Chondrocyte (in vitro differentiated cells): ENCODE measurements at places on chromosomes 7 and 10. TPM values are rescaled to one million over a fixed set of nuclear protein-coding genes. Genes with fewer than 3 reads are reported as not detected.
A peak's percentile ranks its signal among the peaks of the same experiment; 100 is the strongest.

The COL13A1 gene
- total RNA-seq = 25.6 to 52.1 TPM (median 27.5 TPM) in 3 replicates

The RHOBTB1 gene
- 18.6 to 19.2 TPM (median 19.0 TPM) in 3 replicates for total RNA-seq

The METTL2B gene
- total RNA-seq = 26.3 to 35.4 TPM (median 26.3 TPM) in 3 replicates

The ANKIB1 gene
- total RNA-seq = 65.6 to 77.7 TPM (median 76.3 TPM) in 3 replicates

The SYT15B gene
- total RNA-seq = 16.0 to 58.1 TPM (median 16.6 TPM) in 3 replicates

The PSMG3 gene
- total RNA-seq = 29.9 to 31.9 TPM (median 31.7 TPM) in 3 replicates

- no peak for DNase-seq
- H3K4me1 ChIP-seq = no peaks in the 10 kb centered on the region
Measured at GRCh38 chr7:38775506-38776175, 133.3 kb downstream of the VPS41 start.

DNA sequence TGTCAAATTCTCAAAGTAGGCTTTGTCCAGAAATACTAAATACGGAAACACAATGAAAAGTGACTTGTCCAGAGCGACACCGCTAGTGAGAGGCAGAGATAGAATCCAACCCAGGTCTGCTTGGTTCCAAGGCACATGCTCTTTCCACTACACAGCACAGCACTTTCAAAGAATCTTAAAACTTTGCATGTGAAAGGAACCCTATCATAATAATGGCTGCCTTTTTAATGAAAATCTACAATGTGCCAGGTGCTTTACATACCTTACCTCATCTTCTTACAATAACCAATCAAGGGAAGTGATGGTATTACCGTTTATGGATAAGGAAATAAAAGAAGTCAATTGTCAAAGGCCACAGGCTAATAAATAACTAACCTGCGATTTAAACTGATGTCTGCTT is 2.6 kb downstream of the CHCHD3 start:
- no peaks in the 10 kb centered on the region for H3K27me3 ChIP-seq
- DNase-seq = no peak

- peaks cover 5% of the 10 kb centered on the region for H3K36me3 ChIP-seq
- peak overlapping the region; percentile 8 for H3K27ac ChIP-seq
- no peaks in the 10 kb centered on the region for H3K27me3 ChIP-seq
- H3K4me3 ChIP-seq = no peak overlapping the region
Measured at GRCh38 chr7:45020915-45021314, 20.9 kb downstream of the CCM2 start.

DNA sequence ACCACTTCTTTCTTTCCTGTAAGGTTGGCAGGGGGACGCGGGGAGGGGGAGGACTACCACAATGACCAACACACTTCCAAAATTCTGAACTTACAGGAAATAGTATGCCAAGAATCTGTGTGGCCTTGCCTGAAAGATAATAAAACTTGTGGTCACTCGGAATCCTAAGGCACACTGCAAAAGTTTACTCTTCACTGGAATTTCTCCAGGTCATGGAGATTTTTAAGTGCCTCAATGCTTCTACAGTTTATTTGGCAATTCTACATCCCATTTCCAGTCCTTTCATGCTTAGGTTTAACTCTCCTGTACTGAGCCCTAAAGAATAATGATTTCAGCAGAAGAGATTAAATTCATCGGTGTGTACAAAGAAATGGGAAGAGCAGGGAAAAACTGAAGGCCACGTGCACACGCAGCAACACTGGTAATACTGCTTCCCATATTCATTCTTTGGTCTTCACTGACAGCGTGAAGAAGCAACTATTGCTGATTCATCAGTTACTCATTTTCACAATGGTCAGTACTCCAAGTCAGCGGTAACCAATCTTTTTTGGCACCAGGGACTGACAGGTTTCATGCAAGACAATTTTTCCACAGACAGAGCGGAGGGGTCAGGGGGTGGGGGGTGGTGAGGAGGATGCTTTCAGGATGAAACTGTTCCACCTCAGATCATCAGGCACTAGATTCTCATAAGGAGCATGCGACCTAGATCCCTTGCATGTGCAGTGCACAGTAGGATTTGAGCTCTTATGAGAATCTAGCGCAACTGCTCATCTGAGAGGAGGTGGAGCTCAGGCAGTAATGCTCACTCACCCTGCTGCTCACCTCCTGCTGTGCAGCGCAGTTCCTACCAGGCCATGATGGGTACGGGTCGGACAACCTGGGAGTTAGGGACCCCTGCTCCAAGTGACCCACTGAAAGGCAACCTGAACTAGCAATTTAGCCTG is 9.8 kb downstream of the LARP4B start:
- H3K27me3 ChIP-seq = no peaks in the 10 kb centered on the region
- DNase-seq = no peak
- H3K4me1 ChIP-seq = peaks cover 35% of the 10 kb centered on the region
- H3K27ac ChIP-seq = peak overlapping the region; percentile 64
- no peaks in the 10 kb centered on the region for H3K36me3 ChIP-seq

- peaks cover 54% of the 10 kb centered on the region for H3K27me3 ChIP-seq
- H3K36me3 ChIP-seq = no peaks in the 10 kb centered on the region
- no peak for DNase-seq
- H3K4me3 ChIP-seq = no peak overlapping the region
- H3K27ac ChIP-seq = no peak overlapping the region
Measured at GRCh38 chr7:20798081-20798693, 11.5 kb upstream of the SP8 start.

- H3K27ac ChIP-seq = no peak overlapping the region
- no peaks in the 10 kb centered on the region for H3K27me3 ChIP-seq
- peaks cover 9% of the 10 kb centered on the region for H3K36me3 ChIP-seq
- no peak for DNase-seq
Measured at GRCh38 chr7:158676171-158676840, 28.3 kb downstream of the NCAPG2 start.

DNA sequence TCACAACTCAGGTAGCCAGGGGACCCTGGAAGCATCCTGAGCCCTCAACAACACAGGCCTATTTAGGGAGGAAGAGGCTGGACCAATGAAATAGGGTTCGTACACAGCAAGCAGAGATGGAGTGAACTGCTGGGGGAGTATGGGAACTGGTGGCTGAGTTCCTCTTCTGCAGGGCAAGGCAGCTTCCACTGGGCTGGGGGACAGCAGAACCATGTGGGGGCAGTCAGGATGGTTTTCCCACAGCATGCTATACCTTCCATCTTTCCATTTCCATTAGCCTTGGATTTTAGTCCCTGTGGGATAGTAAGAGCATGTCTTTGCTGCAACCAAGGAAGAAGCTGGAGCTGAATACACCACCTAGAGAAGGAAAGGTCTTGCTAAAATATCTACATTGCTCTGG is 370.6 kb downstream of the CCSER2 start:
- H3K27me3 ChIP-seq = peaks cover 3% of the 10 kb centered on the region
- no peaks in the 10 kb centered on the region for H3K36me3 ChIP-seq
- DNase-seq = no peak
- no peak overlapping the region for H3K4me3 ChIP-seq
- no peak overlapping the region for H3K27ac ChIP-seq

- no peak overlapping the region for H3K4me3 ChIP-seq
- peaks cover 37% of the 10 kb centered on the region for H3K4me1 ChIP-seq
- no peak for DNase-seq
- no peaks in the 10 kb centered on the region for H3K27me3 ChIP-seq
Measured at GRCh38 chr10:17662193-17663138, 18.5 kb downstream of the STAM start.

- no peak overlapping the region for H3K4me3 ChIP-seq
- H3K27ac ChIP-seq = no peak overlapping the region
- H3K36me3 ChIP-seq = peaks cover 3% of the 10 kb centered on the region
- DNase-seq = no peak
- peaks cover 26% of the 10 kb centered on the region for H3K4me1 ChIP-seq
Measured at GRCh38 chr7:42483886-42484285, 246.9 kb upstream of the GLI3 start.

DNA sequence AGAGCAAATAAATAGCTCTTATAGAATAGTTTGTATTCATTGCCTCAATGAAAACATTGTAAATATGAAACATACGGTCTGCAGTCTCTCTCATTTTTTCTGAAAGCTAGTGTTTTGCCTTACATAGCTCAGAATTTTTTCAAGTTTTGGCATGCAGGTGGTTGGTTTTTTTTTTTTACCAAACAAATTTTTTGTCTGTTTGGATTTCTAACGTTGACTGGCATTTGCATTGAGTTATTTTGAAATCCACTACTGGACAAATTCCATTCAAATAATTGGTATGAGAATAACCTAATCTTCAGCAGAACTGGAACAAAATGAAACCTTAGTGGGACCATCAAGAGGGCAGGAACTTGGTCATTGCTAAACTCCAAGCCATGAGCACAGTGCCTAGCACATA is 107.6 kb upstream of the SAMD8 start:
- H3K27me3 ChIP-seq = no peaks in the 10 kb centered on the region
- peaks cover 6% of the 10 kb centered on the region for H3K36me3 ChIP-seq
- H3K4me1 ChIP-seq = peaks cover 8% of the 10 kb centered on the region
- H3K4me3 ChIP-seq = no peak overlapping the region

- H3K27ac ChIP-seq = peak overlapping the region; percentile 38
- no peak overlapping the region for H3K4me3 ChIP-seq
- DNase-seq = no peak
- no peaks in the 10 kb centered on the region for H3K36me3 ChIP-seq
- H3K27me3 ChIP-seq = no peaks in the 10 kb centered on the region
Measured at GRCh38 chr10:69800109-69800508, 1.6 kb upstream of the COL13A1 start.

- no peaks in the 10 kb centered on the region for H3K4me1 ChIP-seq
- DNase-seq = no peak
- H3K36me3 ChIP-seq = no peaks in the 10 kb centered on the region
Measured at GRCh38 chr10:116629340-116629739, 8.6 kb downstream of the PNLIPRP2 start.

DNA sequence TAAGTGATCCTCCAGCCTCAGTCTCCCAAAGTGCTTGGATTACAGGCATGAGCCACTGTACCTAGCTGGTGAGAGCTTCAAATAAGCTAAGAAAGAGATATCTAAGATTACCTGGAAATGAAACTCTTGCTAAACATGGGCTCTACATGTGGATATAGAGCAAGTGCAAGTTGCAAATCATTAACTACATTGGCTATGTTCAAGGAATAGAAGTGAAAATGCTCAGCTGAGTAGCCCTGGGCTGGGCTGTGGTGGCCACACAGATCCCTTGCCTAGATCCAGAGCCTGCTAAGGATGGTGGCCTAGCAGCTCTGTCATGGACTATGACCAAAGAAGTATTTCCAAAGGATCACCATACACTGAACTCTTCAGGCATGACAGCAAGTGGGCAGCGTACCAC is 209.3 kb downstream of the PLXNA4 start:
- H3K4me3 ChIP-seq = no peak overlapping the region
- H3K4me1 ChIP-seq = no peaks in the 10 kb centered on the region
- no peaks in the 10 kb centered on the region for H3K27me3 ChIP-seq
- no peak overlapping the region for H3K27ac ChIP-seq
- H3K36me3 ChIP-seq = no peaks in the 10 kb centered on the region

DNA sequence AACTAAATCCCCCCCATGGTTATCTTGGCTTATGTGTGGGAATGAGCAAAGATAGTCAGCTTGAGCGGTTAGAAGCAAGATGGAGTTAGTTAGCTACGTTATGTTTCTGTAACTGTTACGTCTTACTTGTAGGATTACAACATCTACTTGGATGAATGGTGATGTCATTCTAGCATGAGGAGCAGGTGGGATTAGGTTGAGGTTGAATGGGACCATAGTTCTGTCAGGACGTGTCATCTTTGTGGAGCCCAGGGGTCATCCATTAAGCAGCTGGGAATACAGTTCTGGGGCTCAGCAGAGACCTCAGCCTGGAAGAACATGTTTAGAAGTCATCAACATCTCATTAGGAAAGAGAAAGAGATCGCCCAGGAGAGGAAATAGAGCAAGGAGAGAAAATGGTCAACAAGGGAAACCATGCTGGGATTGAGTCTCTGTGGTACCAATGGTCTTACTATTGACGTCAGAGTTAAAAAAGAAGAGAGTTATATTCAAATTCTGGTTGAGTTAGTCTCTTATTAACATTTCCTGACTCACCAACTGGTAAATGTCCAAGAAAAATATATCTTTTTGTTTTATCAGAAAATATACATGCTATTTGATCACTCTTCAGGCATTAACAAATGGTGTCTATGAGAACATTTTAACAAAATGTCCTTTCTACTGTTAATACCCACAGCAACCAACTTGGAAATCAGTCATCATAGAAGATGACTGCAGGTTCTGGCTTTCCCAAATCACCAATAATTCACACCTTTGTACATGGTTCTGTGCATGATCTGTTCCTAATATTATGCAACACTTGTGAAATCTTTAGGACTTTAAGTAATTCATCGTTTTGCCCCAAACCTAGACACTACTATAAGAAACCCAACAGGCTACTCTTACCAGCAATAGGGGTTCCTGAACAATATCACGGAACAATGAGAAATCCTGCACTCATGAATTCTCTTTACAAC is 96.9 kb downstream of the KIAA1217 start:
- H3K27ac ChIP-seq = no peak overlapping the region
- H3K36me3 ChIP-seq = no peaks in the 10 kb centered on the region
- H3K4me1 ChIP-seq = peaks cover 24% of the 10 kb centered on the region
- H3K4me3 ChIP-seq = no peak overlapping the region
- no peak for DNase-seq

- DNase-seq = no peak
- peaks cover 2% of the 10 kb centered on the region for H3K36me3 ChIP-seq
- peaks cover 32% of the 10 kb centered on the region for H3K27me3 ChIP-seq
- no peak overlapping the region for H3K27ac ChIP-seq
Measured at GRCh38 chr10:17412323-17412722, 42.1 kb downstream of the ST8SIA6 start.

- H3K4me3 ChIP-seq = no peak overlapping the region
- H3K36me3 ChIP-seq = peaks cover 19% of the 10 kb centered on the region
- H3K27me3 ChIP-seq = no peaks in the 10 kb centered on the region
- no peak for DNase-seq
Measured at GRCh38 chr7:137838706-137839315, 8.0 kb downstream of the DGKI start.
